Adrenal gland (tissue), 19 donors: ENCODE measurements at places on chromosomes 13 and 19. TPM values are rescaled to one million over a fixed set of nuclear protein-coding genes. Genes with fewer than 3 reads are reported as not detected.

The YJU2 gene
- total RNA-seq, result 32.5 TPM

The TMC4 gene
- 1.2 TPM for total RNA-seq

The C19orf47 gene
- 7.0 TPM for total RNA-seq

DNA sequence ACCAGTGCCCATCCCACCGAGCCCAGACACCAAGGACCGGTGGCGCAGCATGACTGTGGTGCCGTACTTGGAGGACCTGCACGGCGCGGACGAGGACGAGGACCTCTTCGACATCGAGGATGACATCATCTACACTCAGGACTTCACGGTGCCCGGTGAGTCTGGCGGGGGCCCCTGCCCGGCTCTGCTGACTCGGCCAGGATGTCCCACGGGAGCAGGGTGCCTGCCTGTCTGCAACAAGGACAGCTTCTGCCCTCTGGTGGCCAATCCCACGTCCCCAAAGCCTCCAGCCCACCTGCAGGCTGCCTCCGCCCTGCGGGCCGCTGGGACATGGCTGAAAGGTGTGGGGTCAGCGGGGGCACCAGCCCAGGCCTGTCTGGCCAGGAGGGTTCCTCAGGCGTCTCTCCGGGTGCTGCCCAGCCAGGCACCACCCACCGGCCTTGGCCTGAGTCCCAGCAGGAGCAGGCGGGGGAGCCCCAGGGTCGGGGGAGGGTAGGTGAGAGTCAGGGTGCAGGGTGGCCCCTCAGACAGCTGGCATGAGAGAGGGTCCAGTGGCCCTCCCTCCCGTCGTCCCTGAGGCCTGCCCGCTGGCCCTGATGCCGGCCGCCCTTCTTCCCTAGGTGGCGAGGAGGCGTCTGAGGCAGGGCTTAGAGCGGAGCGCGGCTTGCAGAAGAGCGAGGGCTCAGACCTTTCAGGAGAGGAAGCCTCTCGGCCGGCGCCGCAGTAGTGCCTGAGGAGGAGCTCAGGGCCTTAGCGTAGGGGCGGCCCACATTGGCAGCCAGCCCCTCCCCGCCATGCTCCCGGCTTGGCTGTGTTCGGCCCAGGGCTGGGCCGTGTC is 14.6 kb downstream of the CBARP start:
- H3K27ac ChIP-seq, result no peak overlapping the region
- peaks cover 7% of the 10 kb centered on the region for H3K4me1 ChIP-seq
- DNase-seq, result no peak
- H3K27me3 ChIP-seq, result no peaks in the 10 kb centered on the region
- H3K4me3 ChIP-seq, result no peak overlapping the region
- H3K36me3 ChIP-seq, result peaks cover 79% of the 10 kb centered on the region

- no peak overlapping the region for H3K27ac ChIP-seq
- DNase-seq, result no peak
- H3K36me3 ChIP-seq, result no peaks in the 10 kb centered on the region
- no peaks in the 10 kb centered on the region for H3K27me3 ChIP-seq
These were observed 150.9 kb downstream of the RFC3 start for GRCh38 chr13:33968520-33969507.

DNA sequence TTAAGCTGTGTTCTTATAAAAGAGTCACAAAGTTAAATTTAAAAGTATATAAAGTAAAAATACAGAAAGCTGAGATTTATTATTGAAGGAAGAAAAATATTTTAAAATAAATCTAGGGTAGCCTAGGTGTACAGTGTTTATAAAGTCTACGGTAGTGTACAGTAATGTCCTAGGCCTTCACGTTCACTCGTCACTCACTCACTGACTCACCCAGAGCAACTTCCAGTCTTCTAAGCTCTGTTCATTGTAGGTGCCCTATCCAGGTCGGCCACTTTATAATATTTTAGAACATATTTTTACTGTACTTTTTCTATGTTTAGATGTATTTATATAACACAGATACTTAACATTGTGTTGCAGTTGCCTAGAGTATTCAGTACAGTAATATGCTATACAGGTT is 47.4 kb downstream of the NDFIP2 start:
- no peaks in the 10 kb centered on the region for H3K36me3 ChIP-seq
- no peak for DNase-seq

DNA sequence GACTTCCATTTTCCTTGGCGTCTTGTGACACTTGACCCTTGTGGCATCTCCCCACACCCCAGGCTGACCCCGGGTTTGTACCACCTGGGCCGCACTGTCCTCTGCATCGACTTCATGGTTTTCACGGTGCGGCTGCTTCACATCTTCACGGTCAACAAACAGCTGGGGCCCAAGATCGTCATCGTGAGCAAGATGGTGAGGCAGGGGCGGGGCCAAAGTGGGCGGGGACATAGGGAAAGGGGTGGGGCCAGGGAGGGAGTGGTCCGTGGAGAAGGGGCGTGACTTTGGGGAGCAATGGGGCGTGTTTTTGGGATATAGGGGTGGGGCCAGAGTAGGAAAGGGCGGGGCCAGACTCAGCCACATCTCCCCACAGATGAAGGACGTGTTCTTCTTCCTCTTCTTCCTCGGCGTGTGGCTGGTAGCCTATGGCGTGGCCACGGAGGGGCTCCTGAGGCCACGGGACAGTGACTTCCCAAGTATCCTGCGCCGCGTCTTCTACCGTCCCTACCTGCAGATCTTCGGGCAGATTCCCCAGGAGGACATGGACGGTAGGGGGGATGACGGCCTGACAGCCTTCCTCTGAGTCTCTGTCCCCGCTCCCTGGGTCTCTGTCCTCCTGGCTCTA is 42.8 kb downstream of the TRPM4 start:
- H3K27me3 ChIP-seq, result no peaks in the 10 kb centered on the region
- no peak for DNase-seq
- H3K4me3 ChIP-seq, result no peak overlapping the region
- H3K4me1 ChIP-seq, result no peaks in the 10 kb centered on the region

DNA sequence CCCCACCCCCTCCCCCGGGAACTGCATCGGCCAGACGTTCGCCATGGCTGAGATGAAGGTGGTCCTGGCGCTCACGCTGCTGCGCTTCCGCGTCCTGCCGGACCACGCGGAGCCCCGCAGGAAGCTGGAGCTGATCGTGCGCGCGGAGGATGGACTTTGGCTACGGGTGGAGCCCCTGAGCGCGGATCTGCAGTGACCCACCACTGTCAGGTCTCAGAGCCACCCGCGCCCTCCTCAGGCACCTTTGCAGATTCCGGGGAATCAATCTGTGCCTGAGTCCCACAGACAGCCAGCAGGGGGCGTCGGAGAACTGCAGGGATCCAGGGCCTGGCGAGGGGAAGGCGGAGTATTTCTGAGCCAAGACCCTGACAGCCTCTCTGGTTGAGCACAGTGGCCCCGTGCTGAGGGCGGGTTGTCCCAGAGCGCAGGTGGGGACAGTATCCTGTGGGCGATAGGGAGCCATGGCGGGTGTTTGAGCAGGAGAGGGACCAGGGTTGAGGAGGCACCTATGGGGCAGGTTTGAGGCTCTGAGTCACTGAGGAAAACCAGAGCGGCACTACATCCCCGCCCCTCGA is 30.4 kb upstream of the CYP4F8 start:
- DNase-seq, result peak; percentile 81
- peaks cover 27% of the 10 kb centered on the region for H3K27me3 ChIP-seq
- H3K4me1 ChIP-seq, result no peaks in the 10 kb centered on the region
- H3K36me3 ChIP-seq, result no peaks in the 10 kb centered on the region

DNA sequence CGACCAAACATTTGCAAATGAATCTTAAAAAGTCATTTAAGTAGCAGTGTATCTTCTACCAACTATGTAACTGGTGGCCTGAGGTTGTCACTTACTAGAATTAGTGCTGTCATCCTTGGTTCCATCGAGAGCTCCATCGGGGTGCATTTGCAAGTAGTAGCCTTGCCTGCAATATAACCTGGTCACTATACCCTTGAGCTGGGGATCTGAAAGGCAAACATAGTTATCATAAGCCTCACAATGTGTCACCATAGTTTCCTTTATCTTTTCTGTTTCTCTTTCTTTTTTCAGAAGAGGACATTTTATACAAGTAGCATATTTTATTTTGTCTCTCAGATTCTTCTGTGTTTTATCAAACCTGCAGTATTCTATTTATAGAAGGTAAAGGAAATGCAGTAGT is 422.6 kb downstream of the ITGBL1 start:
- DNase-seq, result no peak
- H3K4me1 ChIP-seq, result no peaks in the 10 kb centered on the region
- H3K27ac ChIP-seq, result no peak overlapping the region
- no peaks in the 10 kb centered on the region for H3K27me3 ChIP-seq
- no peaks in the 10 kb centered on the region for H3K36me3 ChIP-seq
- no peak overlapping the region for H3K4me3 ChIP-seq

- H3K4me3 ChIP-seq, result no peak overlapping the region
- no peak overlapping the region for H3K27ac ChIP-seq
These were observed 800.2 kb downstream of the EFNB2 start for GRCh38 chr13:105735281-105735680.

DNA sequence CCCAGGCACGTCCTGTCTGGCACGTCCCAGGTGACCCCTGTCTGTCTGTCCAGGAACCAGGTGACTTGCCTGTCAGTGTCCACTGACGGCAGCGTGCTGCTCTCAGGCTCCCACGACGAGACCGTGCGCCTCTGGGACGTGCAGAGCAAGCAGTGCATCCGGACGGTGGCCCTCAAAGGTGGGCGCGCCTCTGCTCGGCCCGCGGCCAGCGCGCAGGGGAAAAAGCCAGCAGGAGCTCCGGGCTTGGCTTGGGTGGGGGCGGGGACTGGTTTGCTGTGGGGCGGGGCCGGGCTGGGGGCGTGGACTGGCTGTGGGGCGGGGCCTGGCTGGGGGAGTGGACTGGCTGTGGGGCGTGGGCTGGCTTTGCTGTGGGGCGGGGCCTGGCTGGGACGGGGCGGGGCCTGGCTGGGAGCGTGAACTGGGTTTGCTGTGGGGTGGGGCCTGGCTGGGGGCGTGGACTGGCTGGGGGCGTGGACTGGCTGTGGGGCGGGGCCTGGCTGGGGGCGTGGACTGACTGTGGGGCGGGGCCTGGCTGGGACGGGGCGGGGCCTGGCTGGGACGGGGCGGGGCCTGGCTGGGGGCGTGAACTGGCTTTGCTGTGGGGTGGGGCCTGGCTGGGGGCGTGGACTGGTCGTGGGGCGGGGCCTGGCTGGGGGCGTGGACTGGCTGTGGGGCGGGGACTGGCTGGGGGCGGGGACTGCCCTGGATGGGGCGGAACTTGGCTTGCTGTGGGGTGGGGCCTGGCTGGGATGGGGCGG is 7.2 kb downstream of the WDR18 start:
- H3K4me3 ChIP-seq, result no peak overlapping the region
- peak; percentile 86 for DNase-seq
- H3K27me3 ChIP-seq, result peaks cover 12% of the 10 kb centered on the region

DNA sequence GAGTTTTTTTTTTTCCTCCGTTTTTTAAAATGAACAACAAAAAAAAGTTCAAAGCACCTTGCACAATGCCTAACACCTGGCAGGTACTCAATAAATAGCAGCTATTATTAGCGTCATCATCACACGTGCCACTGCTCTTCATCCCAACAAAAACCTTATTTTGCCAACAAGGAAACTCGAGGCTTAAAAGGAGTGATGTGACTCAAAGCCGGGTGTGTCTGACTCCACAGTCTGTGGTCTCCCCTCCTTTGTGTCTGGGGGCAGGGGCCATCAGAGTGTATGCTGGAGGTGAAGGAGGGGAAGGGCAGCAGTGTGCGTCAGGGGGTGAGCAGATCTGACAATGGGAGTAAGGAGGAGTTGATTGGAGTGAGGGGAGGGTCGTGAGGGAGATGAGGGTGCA is 34.1 kb upstream of the POU2F2 start:
- H3K27me3 ChIP-seq, result no peaks in the 10 kb centered on the region
- H3K27ac ChIP-seq, result no peak overlapping the region
- no peak overlapping the region for H3K4me3 ChIP-seq
- DNase-seq, result no peak
- no peaks in the 10 kb centered on the region for H3K4me1 ChIP-seq
- no peaks in the 10 kb centered on the region for H3K36me3 ChIP-seq
